ENCODE measurements at places on chromosomes 2 and 18.

DNA sequence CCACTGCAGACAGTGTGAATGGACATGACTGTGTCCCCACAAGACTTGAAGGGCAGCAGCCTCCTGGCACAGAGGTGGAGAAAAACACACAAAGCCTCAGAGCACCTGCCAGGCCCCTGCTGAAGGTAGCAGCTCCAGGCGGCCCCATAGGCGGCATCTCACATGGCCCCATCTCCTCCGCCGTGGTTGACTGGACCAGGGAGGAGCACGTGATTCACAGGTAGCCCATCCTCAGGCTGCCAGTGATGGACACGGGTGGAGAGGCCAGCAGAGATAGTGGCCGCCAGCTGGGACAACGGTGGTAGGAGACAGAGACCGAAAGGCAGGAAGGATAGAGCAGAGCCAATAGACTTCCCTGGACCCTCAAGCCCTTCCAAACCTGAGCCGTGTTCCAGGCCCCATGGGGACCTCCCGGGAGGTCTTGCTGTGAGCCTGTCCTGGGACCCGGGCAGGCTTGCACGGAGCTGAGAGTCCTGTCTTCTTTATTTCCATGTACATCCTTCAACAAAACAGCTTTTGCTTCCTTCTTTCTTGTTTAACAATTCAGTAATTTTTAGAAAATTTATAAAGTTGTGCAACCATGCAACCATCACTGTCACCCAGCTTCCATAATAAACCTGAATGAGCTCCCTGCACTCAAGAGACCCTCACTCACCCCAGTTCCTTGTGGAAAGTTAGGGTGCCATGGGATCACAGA, 26.9 kb downstream of the GPR55 start:
- DNase-seq = no peak

DNA sequence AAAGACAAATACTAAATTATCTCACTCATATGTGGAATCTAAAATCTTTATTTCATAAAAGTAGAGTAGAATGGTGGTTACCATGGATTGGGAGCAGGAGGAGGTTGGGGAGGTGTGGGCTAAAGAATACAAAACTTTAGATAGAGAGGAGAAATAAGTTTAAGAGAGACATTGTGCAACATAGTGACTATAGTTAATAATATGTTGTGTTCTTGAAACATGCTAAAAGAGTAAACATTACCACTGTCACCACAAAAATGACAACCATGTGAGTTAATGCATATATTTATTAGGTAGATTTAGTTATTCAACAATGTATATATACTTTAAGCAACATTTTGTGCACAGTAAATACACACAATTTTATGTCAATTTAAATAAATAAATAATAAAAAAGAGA, 128.5 kb upstream of the COL3A1 start:
- no peak for DNase-seq

GRCh38 chr2:175957845-175958244, 44.2 kb downstream of the LNPK start:
- DNase-seq = no peak

GRCh38 chr2:120871016-120871635, 135.5 kb downstream of the GLI2 start:
- no peak for DNase-seq

DNA sequence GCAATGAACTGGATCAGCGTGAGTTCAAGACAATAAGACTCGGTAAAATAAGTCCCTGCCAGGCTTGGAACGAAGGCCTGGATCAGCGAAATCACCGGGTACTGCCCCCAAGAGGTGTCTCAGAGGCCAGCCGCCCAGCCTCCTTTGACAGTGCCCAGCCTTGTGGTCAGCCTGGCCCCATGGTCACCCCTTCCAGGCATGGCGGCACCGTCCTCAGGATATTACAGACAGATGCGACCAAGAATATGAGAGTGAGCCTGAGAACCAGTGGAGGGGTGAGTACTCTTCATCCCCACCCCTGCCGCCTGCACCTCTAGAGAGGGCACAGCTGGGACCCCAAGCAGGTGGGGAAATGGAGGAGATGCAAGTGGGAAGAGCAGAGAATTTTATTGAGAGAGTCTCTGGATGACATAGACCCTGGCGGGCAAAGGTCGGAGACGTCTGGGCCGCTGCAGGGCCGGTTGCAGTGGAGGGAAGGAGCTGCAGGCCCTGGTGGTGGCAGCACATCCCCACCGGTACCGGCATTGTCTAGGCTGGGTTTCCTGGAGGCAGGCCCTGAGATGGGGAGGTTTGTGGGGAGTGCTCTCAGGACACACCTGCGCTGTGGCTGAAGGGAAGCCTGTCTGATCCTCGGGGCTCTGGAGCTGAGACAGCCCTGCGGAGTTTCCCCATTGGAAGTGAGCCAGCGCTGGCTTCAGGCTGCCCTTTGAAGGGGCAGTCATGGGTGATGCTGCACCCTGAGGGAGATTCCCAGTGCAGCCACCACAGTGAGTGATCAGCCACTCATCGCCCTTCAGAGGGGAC, 190.0 kb downstream of the SEPTIN10 start:
- no peak for DNase-seq

DNA sequence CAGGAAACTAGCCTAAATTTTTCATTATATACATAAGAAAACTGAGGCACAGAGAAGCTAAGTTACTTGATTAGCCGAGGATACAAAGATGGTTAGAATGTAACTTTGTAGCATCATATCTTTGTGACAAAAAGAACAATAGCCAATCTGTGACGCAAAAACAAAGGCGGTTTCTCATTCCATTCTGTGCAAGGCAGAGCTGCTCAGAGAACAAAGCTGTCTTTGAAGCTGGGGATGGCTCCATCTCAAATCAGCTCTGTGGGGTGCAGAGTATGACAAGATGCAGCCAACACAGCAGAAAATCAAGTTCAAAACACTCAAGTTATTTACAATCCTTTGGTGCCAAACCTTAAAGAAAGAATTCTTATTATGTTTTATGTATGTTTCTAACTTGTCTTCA, 81.9 kb upstream of the VWC2L start:
- DNase-seq = no peak

DNA sequence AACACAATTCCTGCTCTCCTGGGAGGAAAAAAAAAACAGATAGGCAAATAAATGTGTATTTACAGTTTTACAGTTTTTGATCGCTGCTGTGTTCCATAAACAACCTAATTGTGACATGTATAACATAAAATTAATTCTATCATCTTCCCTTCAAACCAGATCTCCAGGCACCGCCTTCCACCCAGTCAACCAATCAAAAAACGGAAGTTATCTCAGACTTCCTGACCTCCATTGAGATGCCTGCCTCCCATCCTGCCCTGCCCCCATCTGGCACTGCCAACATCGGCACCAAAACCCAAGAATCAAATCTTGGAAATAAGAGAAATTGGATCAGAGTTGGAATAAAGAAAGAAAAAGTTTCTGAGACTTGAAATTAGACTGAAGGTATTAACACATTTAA, 3.1 kb upstream of the RIOK3 start:
- no peak for DNase-seq

DNA sequence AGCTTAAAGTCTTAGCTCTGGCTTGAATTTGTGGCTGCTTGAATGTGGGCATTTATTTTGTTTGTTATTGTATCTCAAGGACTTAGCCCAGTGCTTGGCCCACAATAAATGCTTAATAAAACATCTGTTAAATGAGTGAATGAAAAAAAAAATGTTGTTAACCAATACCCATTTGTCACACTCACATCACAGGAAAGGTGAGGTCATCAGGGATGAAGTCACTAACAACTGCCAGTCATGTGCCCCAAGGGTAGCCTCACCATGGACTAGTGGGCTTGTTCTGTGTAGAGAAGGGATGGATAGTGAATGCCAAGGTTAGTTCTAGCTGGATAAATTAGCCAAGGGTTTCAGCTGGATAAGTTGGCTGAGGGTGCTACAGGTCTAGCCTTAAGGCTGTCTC, 3.0 kb downstream of the NRBP1 start:
- DNase-seq = no peak

DNA sequence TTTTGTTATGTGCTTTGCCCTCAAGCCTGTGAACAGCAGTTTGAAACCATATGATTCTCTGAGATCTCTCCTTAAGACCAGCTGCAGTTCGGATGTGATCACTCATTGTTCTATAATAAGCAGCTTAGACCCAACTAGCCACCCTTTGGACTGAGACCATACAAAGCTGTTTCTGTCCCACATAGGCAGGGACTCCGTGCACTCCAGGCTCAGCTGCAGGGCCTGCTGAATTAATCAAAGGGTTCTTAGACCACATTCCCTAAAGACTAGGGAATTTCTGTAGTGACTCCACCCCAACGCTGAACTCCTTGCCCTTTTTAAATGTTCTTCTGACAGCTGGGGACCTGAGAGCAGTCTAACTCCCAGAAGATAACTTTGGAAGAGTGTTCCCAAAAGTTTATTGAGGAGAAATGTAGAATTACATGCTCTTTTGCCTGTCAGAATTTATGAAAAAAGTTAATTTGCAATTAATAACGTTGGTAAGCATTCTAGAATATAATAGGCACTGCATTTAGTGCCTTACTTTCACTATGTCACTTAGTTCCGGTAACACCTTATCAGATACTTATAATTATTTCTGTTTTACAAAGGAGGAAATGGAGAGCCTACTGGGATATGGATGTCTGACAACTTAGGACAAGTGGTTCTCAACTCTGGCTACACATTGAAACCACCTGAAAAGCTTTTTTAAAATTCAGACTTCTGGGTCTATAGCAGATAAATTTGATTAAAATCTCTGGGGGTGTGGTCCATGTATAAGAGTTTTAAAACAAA, 42.3 kb downstream of the GULP1 start:
- no peak for DNase-seq

GRCh38 chr2:133642791-133643191, 74.5 kb upstream of the NCKAP5 start:
- no peak for DNase-seq
